RKO (cell line): ENCODE measurements at places on chromosomes 4 and X.

DNA sequence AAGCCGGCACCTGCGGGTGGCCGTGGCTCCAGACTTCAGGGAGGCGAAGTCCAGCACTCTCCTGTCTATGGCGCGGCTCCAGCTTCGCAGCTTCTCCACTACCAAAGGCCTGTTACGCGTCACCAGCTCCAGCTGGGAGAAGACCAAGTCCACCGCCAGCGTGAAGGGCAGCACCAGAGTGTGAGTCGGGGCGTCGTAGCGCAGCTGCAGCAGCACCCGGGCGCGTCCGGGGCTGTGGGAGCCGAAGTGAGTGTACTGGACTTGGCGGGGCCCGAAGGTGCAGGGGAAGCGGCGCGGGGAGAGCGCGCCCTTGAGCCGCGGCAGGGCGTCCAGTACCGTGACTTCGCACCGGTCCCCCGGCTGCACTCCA, 444 bp downstream of the FREM3 start:
- DNase-seq, result no peak

DNA sequence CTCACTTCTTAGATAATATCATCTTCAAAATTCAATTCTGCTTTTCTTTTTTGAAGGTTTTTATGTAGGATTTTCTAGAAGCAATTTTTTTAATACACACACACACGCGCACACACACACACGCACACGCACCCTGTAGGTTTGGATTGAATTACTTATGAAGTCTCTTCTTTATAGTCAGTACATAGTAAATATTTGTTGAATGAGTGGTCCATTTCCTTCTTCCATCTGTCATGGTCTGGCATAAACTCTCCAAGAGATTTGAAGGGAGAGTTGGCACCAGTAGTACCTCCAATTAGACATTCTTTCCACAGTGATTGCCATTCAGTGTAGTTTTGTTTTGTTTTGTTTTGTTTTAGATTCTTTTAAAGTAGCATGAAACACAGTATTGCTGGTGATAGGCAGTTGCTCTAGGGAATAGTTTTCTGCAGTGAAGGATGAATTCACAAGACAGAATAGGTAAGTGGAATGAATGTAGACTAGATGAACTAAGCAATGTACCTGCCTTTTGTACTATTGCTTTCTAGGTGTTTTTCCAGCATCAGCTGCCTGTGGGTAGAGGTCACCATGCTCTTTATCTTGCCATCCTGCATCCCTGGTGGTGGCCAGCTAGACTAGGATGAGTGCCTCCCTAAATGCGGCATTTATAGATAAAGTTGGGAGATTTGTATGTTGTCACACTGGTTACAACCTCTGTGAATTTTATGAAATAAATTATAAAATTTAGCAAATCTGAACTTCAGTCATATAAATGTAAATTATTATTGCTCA, 20.5 kb downstream of the PDLIM5 start:
- peak; percentile 34 for DNase-seq

- no peak for DNase-seq
Measured at GRCh38 chrX:56798866-56799758, 70.1 kb downstream of the NBDY start.

GRCh38 chr4:163540448-163540847, 46.0 kb downstream of the TMA16 start:
- no peak for DNase-seq

GRCh38 chr4:53132132-53132891, 233.5 kb downstream of the SCFD2 start:
- DNase-seq, result no peak

- no peak for DNase-seq
Measured at GRCh38 chr4:94714365-94715160, 43.2 kb upstream of the BMPR1B start.

DNA sequence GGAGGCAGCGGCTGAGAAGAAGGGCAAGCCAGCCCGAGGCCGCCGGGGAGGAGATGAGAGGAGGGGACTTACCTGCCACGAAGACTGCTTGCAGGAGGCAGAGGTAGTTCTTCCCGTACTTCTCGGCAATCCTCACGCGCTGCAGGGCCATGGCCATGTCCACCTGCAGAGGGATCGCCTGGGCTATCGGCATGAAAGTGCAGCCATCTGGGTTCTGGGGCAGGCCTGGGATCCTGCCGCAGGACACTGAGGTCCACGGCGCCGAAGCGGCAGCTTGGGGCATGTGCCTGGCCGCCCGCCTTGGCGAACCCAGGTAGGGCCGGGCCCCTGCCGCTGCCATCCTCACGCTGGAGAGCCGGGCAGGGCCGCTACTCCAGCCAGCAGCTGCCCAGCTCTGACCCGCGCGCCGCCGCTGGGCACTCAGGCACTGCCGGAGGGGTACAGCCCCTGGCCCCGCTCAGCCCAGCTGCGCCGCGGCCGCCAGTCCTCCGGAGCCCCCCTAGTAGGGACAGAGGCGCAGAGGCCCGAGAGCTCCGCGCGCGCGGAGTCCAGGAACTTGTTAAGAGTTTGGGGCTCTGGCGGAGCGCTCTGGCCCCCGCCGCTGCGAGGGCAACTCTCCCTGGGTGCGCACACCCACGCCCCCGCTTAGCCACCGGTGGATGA, 16.0 kb downstream of the MCF2 start:
- DNase-seq, result no peak

GRCh38 chr4:169846396-169846795, 88.7 kb upstream of the HPF1 start:
- no peak for DNase-seq

- no peak for DNase-seq
Measured at GRCh38 chr4:6969826-6970800, 60.5 kb downstream of the TBC1D14 start.

DNA sequence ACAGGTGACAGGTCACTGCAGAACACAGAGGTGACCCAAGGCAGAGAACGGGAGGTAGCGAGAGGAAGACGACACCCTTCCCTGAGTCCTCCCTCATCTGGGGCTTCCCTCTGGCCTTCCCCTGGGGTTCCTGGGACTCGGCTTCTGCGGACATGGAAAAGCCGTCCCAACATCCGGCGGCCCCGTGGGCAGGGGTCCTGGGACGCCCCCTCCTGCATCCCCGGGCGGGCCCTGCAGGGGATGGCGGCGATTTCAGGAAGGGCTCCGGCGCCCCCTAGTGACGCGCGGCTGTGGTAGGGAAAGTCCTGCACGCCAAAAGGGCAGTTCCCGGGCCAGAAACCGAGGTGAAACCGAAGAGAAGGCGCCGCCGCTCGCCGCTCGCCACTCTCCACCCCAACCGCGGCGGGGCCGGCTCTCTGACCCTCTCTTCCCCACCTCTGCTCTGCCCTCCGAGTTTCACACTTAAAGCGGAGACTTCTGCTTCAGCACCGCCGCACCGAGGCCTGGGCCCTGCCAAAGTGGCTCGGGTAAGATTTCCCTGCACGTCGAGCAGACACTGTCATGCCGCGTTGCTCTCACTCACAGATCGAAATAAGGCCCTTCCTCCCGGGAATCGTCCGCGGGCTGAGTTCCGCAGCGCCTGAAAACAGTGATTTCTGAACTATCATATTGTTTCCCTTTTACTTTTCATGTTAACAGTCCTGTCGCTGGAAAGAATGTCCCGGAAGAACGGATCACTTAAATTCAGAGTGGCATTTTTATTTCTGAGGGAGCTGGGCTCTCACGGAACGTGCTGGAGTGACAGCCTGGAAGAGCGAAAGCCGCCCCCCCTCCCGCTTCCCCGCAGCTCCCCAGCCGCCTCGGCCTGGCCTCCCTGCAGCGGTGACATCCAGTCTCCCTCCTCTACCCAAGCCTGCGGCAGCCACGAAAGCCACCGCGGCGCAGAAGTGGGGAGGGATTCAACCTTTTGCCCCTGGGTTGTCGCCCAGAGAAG, 110.6 kb downstream of the DCTD start:
- peak; percentile 57 for DNase-seq
